ENCODE measurements at places on chromosomes 1 and 21.

- DNase-seq = no peak
Observed at GRCh38 chr1:183652107-183652506, 1.0 kb downstream of the APOBEC4 start.

DNA sequence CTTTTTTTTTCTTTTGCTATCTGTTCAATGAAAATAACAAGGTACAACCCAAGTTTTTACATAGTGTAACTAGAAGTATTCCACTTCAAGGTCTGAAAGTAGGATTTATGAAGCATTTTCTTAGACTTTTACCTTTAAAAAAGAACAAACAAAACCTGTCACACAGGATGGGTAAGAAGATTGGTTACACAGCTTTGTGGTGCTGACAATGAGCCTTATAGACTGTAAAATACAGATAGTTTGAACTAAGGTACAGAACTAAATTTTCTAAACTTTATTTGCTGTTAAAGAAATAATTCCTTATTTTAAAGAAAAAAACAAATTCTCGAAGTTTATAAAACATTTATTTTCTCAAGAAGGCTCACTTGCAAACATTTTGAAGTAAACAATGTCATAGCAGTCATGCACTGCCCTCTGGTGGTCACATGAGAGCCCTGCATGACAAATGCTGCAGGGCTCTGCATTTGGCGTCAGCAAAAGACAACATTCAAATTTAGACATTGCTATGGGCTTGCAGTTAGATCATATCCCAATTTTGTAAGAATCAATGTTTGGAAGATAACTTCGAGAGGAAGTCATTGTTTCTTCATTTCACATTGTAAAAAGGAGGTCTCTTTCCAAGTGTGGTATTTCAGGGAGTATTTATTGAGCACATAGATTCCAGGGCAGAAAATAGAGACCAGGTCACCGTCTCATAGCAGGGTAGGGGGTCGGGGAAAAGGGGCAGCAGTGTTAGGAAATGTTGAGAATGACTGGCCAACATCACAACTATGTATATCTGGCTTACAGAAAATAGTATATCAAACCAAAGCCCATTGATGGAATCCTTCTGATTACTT is 115.3 kb upstream of the FMN2 start:
- peak; percentile 31 for DNase-seq

DNA sequence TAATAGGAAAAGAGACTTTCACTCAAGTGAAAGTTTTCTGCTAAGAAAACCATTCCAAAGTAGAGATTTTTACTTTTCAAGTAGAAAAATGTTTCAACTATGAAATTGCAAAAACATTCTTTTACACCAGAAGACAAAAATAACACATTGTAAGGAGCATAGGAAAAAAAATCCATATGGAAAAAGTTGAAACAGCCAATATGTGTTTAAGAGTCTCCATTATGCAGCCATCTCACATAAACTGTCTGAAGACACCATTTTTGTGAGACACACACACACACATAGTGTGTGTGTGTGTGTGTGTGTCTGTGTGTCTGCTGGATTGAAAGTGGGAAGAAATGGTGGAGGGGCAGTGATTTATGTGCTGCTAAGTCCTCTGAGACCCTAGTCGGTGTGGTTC is 162.1 kb downstream of the HHAT start:
- DNase-seq = no peak

DNA sequence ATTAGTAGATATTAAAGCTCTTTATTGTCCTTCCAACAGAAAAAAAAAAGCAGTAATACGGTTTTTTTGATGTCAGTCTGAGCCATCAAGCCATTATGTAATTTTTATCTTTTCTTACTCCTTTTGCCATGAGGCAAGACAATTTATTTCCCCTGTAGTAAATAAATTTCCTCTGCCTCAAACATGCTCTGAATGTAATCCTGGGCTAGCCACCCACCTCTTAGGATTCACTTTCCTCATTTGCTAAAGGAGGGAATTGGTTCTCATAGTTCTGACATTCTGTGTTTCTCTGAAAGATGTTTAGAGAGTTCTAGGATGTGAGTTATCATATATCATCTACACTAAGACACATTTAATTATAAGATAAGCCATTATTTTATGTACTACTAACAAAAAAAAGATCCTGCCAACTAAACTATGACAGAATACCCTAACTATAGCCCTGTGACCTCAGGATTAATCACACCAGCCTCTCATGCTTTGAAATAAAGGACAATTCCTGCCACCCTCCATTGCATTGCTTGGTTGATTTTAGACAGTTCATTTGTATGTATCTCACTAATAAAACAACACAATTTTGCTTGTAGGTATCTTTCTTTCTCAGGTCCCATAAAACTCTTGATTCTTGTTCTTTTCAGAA is 34.0 kb upstream of the RAP1A start:
- DNase-seq = no peak

DNA sequence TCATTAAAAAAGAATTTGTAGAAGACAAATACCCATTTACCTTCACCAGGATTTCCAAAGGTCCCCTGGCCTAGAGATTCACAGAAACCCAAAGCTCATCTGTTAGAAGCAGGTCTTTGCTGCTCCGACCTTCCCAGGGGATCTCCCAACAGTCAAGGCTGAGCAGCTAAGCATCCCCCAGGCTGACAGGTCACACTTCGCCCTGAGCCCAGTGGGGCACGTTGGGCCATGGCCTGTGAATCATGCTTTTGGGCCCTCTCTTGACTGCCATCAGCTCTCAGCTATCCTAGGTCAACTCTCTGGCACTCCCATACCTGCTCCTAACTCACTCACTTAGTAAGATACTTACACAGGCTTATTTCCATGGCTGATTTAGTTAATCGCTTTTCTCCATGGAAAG is 157.7 kb downstream of the DSCAM start:
- no peak for DNase-seq

DNA sequence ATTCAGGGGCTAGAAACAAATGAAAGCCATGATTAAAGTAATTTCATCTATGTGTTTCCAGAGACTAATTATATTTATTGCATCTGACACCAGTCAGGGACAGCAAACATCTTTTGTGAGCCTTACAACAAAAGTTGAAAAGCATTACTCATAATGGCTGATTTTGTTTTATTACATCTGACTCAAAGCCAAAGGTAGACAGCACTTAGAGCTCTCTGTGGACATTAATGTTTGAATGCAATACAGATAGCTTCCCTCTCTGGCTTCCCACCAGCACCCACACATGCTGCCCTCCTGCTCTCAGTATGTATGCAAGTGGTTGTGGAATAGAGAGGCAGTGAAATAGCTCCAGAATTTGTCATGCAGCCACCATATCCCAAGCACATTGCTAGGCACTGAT is 198.7 kb downstream of the SETD4 start:
- DNase-seq = no peak

DNA sequence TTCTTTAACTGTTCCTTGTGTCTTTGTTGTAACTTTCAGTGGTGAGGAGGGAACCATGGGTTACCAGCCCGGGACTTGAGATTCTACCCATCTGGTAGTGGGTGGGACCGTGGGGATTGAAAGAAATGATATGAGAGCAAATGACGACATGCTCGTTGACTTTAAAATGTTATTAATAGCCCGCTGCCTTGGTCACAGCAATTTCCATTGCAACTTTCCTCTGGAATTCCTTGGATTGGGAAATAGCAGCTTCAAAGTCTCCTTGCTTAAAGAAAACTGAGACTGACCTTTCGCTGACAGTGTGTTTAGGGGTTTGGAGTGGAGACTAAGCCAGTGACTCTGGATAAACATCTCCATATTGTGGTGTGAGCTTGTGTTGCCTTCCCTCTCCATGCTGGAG is 44.2 kb upstream of the MARK1 start:
- no peak for DNase-seq

- no peak for DNase-seq
Observed at GRCh38 chr1:154344977-154345837, 19.9 kb downstream of the ATP8B2 start.

DNA sequence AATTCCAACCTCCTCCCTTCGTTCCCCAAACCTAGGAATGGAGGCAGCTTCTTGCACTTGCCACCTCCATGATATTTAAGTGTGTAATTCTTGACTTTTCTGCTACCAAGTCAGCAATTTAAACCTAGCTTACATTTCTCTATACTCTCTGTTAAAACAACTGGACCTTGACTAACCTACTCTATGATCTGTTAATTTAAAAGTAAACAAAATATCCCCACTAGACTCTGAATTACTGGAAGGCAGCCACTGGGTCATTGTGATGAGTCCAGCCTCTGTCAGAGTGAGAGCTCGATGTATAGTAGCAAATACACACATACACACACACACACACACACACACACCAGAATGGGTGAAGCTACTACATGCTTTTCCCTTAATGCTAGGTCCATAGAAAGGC is 40.0 kb upstream of the DHCR24 start:
- DNase-seq = no peak

DNA sequence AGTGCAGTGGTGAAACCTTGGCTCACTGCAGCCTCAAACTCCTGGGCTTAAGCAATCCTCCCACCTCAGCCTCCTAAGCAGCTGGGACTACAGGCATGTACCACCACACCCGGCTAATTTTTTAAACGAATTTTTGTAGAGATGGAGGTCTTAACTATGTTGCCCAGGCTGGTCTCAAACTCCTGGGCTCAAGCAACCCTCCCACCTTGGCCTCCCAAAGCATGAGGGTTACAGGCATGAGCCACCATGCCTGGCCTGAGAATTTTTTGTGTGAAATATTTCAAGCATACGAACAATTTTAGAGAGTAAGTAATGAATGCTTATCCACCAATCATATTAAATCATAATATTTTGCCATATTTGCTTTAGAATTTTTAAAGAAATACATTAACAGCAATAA is 51.6 kb downstream of the MROH9 start:
- DNase-seq = no peak

- DNase-seq = no peak
Observed at GRCh38 chr21:35149698-35150097, 100.6 kb upstream of the RUNX1 start.

DNA sequence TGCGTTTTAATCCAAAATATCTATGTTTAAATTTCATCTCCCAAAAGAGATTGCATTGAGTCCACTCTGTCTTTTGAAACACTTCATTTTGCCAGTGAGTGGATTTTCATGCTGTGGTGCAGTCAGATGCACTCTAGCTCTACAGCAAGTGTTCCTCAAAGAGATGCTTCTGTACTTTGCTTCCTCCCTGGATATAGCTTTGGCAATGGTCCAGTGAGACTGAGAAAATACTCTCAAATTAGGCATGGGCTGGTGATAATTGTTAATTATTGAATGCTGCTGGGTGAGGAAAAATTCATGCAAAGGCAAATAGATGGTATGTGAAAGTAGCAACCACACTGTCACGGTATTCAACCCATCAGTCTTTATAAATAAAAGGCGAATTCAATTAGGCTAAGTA is 396.9 kb downstream of the ADGRL2 start:
- DNase-seq = no peak

Data from SJSA1 (cell line).